ENCODE measurements at places on chromosomes 1 and 21. TPM values are rescaled to one million over a fixed set of nuclear protein-coding genes. Genes with fewer than 3 reads are reported as not detected.

Gene SH2D5
- total RNA-seq: not detected

DNA sequence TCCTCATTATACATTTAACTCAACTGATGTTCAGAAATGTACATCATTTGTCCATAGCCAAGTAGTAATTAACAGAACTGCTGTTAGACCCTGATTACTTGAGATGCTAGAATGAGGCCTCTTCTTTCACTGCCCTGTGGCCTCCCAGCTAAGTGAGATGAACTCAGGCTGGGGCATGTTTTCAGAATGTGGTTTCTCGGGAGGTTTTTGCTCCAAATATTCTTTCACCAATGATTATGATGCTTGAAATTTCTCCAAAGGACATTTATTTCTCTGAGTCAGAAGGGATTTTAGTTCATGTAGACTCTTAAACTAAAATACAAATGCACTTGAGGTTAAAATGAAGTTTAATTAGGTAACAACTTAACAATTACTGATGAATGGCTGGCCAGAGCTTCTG, 34.6 kb upstream of the ADAMTS5 start:
- H3K36me3 ChIP-seq: no peaks in the 10 kb centered on the region
- H3K27ac ChIP-seq: no peak overlapping the region
- H3K4me3 ChIP-seq: no peak overlapping the region
- no peak for DNase-seq
- no peaks in the 10 kb centered on the region for H3K27me3 ChIP-seq
- no peaks in the 10 kb centered on the region for H3K4me1 ChIP-seq

- H3K4me3 ChIP-seq: no peak overlapping the region
- DNase-seq: no peak
- no peak overlapping the region for H3K27ac ChIP-seq
- no peaks in the 10 kb centered on the region for H3K27me3 ChIP-seq
Measured at GRCh38 chr1:177021687-177022086, 142.8 kb downstream of the ASTN1 start.

DNA sequence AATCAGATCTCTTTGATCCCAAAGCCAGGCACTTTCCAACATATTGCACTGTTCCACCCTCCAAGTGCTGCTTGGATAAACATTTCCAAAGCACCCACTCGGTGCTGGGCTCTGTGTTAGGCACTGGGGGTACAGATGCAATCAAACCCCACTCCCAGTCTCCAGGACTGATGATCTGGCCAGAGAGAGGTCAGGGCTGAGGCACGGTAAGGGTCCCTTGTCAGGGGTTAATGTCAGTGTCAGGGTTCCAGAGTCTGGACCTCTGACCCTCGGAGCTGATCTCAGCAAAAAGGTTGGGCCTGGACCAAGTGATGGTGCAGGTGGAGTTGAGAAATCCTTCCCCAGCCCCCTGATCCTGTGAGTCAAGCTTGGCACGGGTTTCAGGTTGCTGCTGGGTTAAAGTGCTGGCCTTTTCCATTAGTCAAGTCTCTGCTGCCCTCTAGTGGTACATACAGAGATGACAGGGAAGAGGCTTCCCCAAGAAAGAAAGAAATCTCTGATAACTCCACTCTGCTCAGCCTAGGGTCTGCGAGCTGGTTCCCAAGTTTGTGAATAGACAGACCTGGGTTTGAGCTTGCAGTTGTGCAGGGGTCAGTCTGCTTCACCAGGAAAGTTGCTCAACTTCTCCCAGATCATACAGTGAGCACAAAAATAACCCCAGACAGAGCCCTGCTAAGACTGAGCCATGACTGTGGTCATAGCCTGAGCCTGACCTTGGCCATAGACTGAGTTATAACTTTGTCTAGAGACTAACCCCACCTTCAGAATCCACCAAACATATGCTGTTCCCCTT, 74.6 kb downstream of the DMRTA2 start:
- H3K4me1 ChIP-seq: no peaks in the 10 kb centered on the region
- H3K4me3 ChIP-seq: no peak overlapping the region
- no peak overlapping the region for H3K27ac ChIP-seq
- peaks cover 2% of the 10 kb centered on the region for H3K27me3 ChIP-seq

Gene MEF2D
- 186 TPM for total RNA-seq

Gene SETD4
- 15.0 TPM for total RNA-seq

DNA sequence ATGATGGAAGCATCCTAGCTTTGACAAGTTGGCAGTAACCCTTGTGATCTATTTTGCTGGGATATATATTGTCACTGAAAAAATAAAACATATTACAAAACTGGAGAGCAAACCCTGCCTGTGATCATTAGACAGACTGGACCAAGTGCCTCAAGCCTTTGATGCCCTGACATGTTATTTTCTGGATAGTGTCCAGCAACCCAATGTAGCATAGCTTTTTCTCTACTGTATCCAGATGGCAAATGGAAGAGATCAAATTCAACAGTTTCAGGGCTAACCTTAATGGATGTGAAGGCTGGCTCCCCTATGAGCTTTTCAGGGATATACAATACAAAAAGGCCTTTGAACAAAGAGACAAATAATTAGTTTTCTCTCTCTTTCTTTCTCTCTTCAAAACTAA, 25.1 kb downstream of the WARS2 start:
- H3K4me1 ChIP-seq: no peaks in the 10 kb centered on the region
- H3K4me3 ChIP-seq: no peak overlapping the region
- DNase-seq: no peak
- H3K27me3 ChIP-seq: no peaks in the 10 kb centered on the region
- H3K27ac ChIP-seq: no peak overlapping the region

DNA sequence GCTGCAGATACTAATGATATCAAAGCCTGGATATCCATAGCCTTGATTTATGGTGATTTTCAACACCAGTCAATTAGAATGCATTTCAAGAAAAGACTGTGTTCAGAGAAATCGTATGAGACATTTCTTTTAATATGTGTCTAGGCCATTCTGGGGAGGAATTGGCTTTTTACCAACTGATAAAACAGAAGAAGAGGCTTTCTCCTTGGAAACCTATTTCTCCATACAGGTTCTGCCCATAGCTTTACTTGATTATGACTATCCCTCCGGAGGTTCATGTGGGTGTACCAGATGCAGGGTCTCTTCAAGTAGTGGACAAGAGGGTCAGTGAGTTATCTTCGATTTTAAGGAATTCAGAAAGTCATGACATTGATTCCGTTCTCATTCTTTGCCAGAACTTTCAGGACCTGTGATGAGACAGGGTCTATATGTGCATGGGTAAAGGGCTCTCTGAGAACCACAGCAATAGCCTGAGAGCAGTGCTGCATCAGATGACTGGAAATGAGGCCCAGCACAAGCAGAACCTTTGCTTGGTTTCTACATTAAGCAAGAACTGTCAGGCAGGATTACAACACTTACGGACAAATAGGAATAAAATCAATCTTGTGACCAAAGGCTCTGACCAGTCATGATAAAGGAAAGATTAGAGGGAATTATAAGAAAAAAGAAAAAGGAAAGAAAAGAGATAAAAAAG, 263.7 kb upstream of the SGIP1 start:
- DNase-seq: no peak
- no peaks in the 10 kb centered on the region for H3K36me3 ChIP-seq
- no peak overlapping the region for H3K4me3 ChIP-seq

GRCh38 chr21:45180246-45180599, 105.8 kb downstream of the ADARB1 start:
- no peak for DNase-seq
- no peaks in the 10 kb centered on the region for H3K27me3 ChIP-seq
- no peak overlapping the region for H3K4me3 ChIP-seq
- H3K4me1 ChIP-seq: no peaks in the 10 kb centered on the region

Gene NTRK1
- total RNA-seq: 0.91 TPM

- H3K27ac ChIP-seq: peak overlapping the region; percentile 48
- no peaks in the 10 kb centered on the region for H3K27me3 ChIP-seq
- H3K4me3 ChIP-seq: peak overlapping the region; percentile 80
- H3K4me1 ChIP-seq: peaks cover 33% of the 10 kb centered on the region
- no peak for DNase-seq
- H3K36me3 ChIP-seq: no peaks in the 10 kb centered on the region
Measured at GRCh38 chr1:231919239-231919885, 292.8 kb downstream of the DISC1 start.

- no peaks in the 10 kb centered on the region for H3K4me1 ChIP-seq
- DNase-seq: no peak
- no peaks in the 10 kb centered on the region for H3K27me3 ChIP-seq
- H3K36me3 ChIP-seq: no peaks in the 10 kb centered on the region
Measured at GRCh38 chr1:209063767-209064659, 519.5 kb upstream of the CAMK1G start.

Measured in CD4-positive, CD25-positive, alpha-beta regulatory T cell (primary cell).